GF-D8 (cell line): ENCODE measurements at places on chromosomes 3 and 15.

- DNase-seq: no peak
Observed at GRCh38 chr3:31614162-31614921, 81.6 kb downstream of the STT3B start.

- no peak for DNase-seq
Observed at GRCh38 chr3:194397757-194398312, 1.2 kb downstream of the GP5 start.

GRCh38 chr3:103056542-103056941, 621.7 kb downstream of the ZPLD1 start:
- DNase-seq: no peak

DNA sequence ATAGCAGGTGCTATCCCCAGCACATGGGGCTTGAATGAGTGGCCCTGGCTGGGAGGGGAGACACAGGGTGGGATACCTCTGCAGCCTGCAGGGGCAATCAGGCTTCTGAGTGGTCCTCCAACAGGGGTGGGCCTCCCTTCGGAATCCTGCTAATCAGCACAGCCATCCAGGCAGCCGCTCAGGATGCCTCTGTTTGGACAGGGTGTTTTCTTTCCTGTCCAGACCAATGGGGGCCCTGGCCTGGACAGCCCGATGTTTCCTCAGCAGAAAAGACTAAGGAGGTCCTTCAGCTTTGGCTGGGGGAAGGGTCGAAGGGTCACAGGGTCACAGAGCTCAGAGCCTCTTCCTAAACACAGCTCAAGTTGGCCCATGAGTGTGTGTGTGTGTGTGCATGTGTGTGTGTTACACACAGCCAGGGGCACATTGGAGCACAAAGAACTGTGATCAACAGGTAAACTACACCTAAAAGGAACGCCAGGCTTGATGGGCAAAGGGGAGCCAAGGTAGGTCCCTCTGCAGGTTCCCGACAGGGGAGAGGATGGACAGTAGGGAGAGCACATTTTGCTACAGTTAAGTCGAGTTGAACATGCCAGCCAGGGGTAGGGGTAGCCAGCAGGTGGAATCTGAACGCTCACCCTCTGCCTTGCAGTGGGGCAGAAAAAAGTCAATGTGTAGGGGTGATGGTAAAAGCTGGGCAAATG, 1.1 kb upstream of the HAPLN3 start:
- DNase-seq: no peak

GRCh38 chr3:50322386-50323091, at the start of gene HYAL2:
Gene HYAL2 (minus strand): TSS chr3:50322745. CDS start chr3:50320489, 2,256 bp downstream.
- DNase-seq: no peak

DNA sequence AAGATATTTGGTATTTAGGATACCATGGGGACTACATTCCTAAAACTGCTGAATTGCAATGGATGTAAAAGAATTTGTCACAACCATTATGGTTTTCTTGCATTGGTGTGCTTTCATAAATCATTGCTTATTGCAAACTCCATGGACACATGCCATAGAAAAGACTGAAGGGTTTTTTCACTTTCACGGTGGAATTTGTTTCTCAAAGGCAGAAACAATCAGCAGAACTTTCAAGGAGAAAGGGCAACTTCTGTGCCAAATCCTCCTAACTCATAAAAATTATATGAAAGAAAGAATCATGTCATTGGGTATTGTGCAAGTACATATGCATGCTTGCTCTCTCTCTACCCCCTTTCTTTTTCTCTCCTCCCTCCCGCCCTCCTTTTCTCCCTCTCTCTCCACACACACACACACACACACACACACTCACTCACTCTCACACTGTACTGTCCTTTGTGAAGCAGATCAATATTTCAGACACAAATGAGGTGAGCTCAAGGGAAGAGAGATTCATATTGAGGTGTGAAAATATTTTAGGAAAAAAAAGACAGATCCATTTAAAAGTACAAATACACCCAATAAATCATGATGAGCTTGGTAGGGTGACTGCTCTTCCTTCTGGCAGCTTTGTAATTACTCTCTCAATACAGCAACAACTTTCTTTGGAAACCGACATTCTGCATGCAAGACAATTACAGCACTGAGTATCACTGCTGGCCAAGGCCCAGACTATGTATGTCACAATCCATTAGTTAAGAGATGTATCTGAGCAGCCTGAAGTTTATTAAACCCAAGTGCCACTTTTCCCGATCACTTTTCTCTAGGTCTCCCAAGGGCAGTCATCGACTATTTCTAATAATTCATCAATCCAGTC, 492.6 kb downstream of the TUSC7 start:
- DNase-seq: no peak

DNA sequence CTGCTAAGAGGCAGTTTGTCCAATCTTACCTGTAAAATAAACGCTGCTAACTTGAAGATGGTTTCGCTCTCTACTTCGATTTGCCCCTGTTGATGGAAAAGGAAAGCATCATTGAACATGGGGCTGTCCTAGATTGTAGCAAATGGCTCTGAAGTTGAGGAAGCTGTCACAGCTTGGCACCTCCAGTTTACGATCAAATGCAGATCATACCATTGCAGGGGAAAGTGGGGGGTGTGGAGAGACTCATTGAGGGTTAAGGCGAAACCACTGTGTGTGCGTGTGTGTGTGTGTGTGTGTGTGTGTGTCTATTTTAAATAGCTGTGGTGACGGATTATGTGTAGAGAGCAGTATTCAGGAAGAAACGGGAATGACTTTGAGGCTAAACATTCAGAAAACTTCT, 127.6 kb upstream of the LMOD3 start:
- DNase-seq: no peak

GRCh38 chr3:43073116-43073835, 32.6 kb downstream of the POMGNT2 start:
- no peak for DNase-seq

GRCh38 chr15:101570241-101570640, 80.7 kb upstream of the PCSK6 start:
- no peak for DNase-seq

DNA sequence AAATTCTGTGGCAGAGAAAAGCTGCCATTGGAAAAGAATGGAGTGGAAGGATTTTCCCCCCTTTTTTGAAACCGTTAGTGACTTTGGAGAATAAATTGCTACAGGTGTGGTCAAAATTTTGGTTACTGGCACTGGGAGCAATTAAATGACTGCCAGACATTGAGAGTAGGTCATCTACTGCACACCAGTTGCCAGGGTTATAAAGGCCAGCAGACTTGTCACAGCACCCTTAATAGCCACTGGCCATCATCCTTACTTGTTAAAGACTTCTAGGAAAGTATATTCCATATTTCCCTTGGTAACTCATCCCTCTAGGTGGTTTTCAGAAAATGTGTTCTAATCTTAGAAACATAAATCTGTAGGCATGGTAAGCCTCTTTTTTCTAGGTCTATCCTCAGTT, 8.0 kb downstream of the PIK3CA start:
- DNase-seq: no peak

GRCh38 chr3:87801409-87801808, 257.4 kb downstream of the CGGBP1 start:
- DNase-seq: no peak

GRCh38 chr3:37944391-37944842, 46.2 kb upstream of the VILL start:
- no peak for DNase-seq

DNA sequence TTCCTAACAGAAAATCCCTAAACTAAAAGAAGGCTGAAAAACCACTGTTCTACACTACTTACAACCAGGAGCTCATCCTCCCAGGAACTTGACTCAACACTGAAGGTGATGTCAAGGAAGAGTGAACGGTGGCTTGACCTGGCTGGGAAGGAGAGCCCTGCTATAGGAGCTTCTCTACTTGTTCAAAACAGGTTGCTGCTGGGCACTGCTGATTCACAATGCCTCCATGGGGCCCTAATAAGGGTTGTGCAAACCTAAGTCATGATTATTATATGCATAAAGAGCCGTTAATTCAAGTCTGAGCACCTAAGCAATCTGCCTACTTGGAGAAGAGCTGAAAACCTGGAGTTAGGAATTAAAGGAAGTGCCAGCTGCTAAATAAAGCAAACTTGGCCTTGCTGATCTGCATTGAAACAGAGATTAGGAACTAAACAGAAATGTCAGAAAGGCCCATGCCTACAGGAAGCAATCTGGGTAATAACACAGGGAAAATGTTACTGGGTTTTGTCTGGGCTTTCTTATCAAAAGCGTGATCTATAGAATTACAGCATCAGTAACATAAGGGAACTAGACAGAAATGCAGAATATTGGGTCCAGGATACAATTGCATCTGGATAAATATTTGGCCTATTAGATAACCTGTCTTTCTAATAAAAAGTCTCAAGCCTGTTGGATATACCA, 243.2 kb downstream of the NEK10 start:
- DNase-seq: no peak

DNA sequence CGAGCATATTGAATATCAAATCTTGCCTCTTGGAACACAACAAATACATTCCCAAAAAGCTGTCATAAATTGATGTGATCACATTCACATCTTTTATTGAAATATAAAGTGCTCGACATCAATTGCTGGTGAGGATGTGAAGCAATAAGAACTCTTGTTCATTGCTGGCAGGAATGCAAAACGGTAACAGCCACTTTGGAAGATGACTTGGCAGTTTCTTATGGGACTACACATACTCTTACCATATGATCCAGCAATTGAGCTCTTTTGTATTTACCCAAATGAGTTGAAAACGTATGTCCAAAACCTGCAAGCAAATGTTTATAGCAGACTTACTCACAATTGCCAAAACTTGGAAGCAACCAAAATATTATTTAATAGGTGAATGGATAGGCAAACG, 234.9 kb downstream of the CACNA2D3 start:
- DNase-seq: no peak

GRCh38 chr15:80264031-80264430, 12.0 kb upstream of the CTXND1 start:
- DNase-seq: no peak

GRCh38 chr15:77027111-77027696, 32.3 kb downstream of the PSTPIP1 start:
- no peak for DNase-seq

GRCh38 chr15:74333662-74334061, 33.8 kb downstream of the CYP11A1 start:
- DNase-seq: no peak

- no peak for DNase-seq
Observed at GRCh38 chr3:26590919-26591484, 31.6 kb upstream of the LRRC3B start.
